Fibroblast of skin of right biceps (primary cell): ENCODE measurements at places on chromosomes 3 and 15.
A peak's percentile ranks its signal among the peaks of the same experiment; 100 is the strongest.

- DNase-seq, result peak; percentile 100
These were observed 11.5 kb upstream of the LMCD1 start for GRCh38 chr3:8490079-8490552.

- no peak for DNase-seq
These were observed 12.8 kb downstream of the DCUN1D1 start for GRCh38 chr3:182967218-182968204.

DNA sequence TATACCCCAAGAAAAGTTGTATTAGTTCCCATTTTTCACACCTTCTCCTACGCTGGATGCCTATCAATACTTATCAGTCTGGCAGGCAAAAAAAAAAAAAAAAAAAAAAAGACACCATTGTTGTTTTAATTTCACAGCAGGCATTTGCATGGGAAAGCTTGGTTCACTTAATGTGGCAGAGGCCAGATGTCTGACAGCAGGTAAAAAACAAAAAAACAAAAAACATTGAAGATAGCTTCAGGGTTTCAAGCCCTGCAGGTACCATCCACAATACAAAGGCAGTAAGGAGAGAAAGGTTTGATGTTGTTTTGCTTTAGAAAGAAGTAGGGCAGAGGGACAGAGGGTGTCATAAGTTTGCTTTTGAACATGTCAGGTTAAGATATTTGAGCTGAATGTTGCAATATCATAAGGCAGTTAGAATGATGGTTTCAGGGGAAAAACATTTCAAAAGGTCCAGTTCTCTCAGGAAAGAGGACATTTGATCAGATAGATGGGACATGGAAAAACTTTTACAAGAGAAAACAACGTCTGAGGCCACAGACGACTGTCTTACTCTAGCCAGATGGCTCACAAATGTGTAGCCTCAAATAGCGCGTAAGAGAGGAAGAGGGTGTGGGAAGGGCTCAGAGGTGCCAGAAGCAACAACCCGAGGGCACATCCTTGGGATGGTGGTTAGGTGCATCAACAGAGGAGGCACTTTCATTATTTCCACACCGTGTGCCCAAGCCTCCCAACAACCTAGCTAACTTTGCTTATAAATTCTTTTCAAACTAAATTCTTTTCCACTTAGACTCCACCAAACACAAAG is 25.7 kb downstream of the PCOLCE2 start:
- peak; percentile 37 for DNase-seq

GRCh38 chr3:36877930-36878685 is 66.7 kb downstream of the TRANK1 start:
- DNase-seq, result no peak

DNA sequence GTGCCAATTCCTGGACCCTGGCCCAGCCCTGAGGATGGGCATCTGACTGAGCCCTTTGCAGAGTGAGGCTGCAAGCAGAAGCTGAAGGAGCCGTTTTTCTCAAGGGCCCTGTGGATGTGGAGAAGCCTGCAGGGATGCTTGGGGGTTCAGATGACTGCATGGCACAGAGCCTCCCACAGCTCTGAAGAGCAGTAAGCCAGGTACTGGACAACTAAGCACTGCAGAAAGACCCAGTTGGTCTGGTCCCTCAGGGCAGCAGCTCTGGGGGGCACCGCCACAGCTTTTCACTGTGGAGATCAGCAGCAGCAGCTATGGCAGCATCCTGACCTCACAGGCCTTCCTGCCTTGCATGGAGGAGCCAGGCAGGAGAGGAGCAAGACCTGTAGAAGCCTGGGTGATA is 67.6 kb downstream of the CRYGS start:
- no peak for DNase-seq
